SJCRH30 (cell line): ENCODE measurements at places on chromosomes 6 and 20.

DNA sequence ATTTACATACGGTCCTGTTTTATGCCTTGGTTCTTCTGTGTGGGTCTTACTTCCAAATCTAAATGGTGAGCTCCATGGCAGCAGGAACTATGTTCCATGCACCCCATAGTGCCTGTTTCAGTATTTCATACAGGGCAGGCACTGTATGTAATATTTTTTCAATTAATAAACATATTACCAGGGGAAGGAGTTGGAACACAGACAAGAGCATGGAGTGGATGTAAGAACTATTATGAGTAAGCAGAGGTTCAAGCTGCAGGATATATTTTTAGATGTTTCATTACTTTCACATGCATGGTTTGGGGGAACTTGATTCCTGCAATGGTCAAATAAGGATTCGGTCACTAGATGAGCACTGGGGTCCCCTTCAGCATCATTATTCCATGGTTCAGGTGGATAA lies 108.3 kb downstream of the KIF13A start:
- H3K4me1 ChIP-seq = peaks cover 17% of the 10 kb centered on the region
- H3K27me3 ChIP-seq = no peaks in the 10 kb centered on the region
- no peak overlapping the region for H3K27ac ChIP-seq
- DNase-seq = no peak
- no peak overlapping the region for H3K4me3 ChIP-seq
- no peaks in the 10 kb centered on the region for H3K36me3 ChIP-seq

DNA sequence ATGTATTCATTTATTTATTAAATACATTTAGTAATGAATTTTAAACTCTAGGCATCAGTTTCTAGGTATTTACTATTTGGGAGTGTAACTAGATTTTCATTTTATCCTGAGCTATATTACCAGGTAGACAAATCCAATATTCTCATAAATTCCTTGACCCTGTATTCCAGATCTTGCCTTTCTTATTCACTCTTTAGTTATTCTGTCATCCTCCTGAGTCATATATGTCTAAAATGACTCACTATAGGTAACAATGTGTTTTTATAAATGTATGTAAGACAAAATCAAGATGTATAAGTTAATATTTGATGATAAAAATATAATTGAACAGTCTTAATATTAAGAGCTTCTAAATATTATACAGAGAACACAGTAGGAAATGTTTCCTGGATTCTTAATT lies 642.1 kb upstream of the NRSN1 start:
- no peaks in the 10 kb centered on the region for H3K36me3 ChIP-seq
- no peaks in the 10 kb centered on the region for H3K27me3 ChIP-seq
- H3K4me1 ChIP-seq = no peaks in the 10 kb centered on the region
- H3K4me3 ChIP-seq = no peak overlapping the region
- no peak overlapping the region for H3K27ac ChIP-seq
- DNase-seq = no peak

DNA sequence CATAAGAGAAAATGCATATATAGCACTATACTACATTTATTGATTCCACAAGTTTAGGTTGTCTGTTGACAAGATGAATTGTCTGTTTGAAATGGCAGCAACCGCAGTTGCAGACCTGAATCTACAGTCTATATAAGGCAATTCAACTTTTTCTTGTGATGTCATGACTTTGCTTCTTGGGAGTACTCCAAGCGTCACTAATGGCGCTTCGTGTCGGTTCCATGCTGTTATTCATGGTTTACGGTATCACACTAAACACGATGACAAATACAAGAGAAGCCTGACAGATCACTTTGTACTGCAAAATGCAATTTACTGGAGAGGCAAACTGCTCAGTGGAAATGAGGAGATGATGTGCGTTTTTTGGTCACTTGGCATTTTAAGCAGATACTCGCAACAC lies 280.3 kb upstream of the TCF21 start:
- H3K27me3 ChIP-seq = no peaks in the 10 kb centered on the region
- DNase-seq = no peak
- H3K36me3 ChIP-seq = no peaks in the 10 kb centered on the region
- peaks cover 10% of the 10 kb centered on the region for H3K4me1 ChIP-seq

DNA sequence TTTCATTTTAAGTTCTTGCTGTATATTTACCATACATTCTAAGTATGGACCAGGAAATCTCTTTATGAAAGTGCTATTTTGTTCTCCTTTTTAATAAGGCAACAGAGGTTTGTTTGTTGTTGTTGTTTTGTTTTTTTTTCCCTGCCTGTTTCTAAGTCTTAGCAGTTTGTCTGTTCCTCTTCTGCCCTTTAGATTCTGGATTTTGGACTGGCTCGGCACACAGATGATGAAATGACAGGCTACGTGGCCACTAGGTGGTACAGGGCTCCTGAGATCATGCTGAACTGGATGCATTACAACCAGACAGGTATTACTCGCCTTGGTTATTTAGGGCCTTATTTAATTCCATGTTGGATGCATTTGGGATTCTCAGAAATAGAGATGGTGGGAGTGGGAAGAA lies 48.0 kb downstream of the MAPK14 start:
- no peaks in the 10 kb centered on the region for H3K4me1 ChIP-seq
- no peaks in the 10 kb centered on the region for H3K27me3 ChIP-seq
- H3K4me3 ChIP-seq = no peak overlapping the region
- DNase-seq = no peak

GRCh38 chr6:70863343-70863742 lies 93.5 kb downstream of the B3GAT2 start:
- H3K4me3 ChIP-seq = no peak overlapping the region
- H3K27me3 ChIP-seq = no peaks in the 10 kb centered on the region
- no peak overlapping the region for H3K27ac ChIP-seq
- no peaks in the 10 kb centered on the region for H3K36me3 ChIP-seq
- DNase-seq = no peak
- no peaks in the 10 kb centered on the region for H3K4me1 ChIP-seq

DNA sequence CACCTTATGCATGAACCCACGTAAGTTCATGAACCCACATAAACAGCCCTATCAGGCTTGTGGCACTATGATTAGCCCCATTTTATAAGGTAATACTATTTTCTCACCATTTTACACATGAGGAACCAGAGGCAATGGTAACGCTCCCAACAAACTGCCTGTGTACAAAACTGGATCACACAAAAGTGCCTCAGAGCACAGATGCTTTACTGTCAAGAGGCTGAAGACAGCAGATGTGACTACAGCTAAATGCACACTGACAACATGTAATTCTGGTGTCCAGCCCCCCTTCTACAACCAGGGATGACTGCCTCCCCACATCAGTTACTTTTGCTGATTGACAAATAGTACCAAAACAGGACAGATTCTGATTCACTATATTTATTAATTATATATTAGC lies 69.6 kb downstream of the GMDS start:
- H3K27ac ChIP-seq = no peak overlapping the region
- H3K4me3 ChIP-seq = no peak overlapping the region
- DNase-seq = no peak
- no peaks in the 10 kb centered on the region for H3K27me3 ChIP-seq
- no peaks in the 10 kb centered on the region for H3K36me3 ChIP-seq
- no peaks in the 10 kb centered on the region for H3K4me1 ChIP-seq

- DNase-seq = peak; percentile 69
- H3K4me1 ChIP-seq = peaks cover 21% of the 10 kb centered on the region
- no peaks in the 10 kb centered on the region for H3K36me3 ChIP-seq
Observed at GRCh38 chr6:33761922-33762629, 15.4 kb upstream of the IP6K3 start.

DNA sequence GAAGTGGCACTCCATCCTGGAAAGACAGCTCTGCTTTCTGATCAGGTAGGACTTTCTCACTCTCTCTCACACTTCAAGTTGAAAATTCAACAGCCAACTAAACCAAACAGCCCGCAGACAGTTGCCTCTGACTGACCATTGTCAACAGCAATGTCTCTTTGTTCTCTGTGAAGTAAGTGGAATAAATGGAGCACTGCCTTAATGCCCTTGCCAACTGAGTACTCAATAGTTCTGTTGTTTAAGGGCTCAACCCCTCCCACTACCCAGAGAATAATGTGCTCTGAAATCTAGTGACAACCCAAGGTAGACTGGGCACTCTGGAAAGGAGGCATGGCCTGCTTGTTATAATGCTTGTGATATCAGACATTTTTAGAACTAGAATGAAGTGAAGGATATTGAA lies 16.8 kb upstream of the BCLAF1 start:
- no peaks in the 10 kb centered on the region for H3K27me3 ChIP-seq
- H3K4me3 ChIP-seq = no peak overlapping the region
- H3K36me3 ChIP-seq = no peaks in the 10 kb centered on the region
- no peak overlapping the region for H3K27ac ChIP-seq
- no peak for DNase-seq

DNA sequence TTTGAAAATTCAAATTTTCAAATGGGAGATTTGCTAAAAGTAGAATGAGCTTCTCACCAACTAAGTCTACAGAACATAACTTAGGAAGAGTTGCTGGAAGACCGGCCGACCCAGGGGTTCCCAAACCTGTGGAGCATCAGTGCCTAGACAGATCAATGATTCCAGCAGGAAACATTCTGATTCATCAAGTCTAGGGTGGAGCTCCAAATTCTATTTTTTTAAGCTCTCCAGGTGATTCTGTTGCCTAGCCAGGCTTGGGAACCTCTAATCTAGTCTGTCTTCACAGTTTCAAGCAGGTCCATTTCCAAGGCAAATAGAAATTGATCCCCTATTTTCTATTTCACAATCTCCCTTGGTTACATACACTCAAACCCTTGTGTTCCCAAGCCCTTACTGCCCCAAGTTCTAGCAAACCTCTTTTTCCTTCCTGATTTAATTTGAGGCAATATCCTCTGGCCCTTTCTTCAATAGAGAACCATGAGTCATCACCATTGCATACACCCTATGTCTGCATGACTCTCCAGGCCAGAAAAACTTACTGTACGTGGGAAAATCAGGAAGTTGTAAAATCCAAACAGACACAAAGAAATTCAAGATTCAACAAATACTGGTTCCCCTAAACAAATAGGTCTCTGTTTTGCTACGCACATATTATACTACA lies 8.9 kb downstream of the ATXN1 start:
- H3K36me3 ChIP-seq = no peaks in the 10 kb centered on the region
- H3K4me1 ChIP-seq = peaks cover 5% of the 10 kb centered on the region
- no peak overlapping the region for H3K27ac ChIP-seq
- DNase-seq = no peak
- H3K4me3 ChIP-seq = no peak overlapping the region

- H3K4me3 ChIP-seq = no peak overlapping the region
- H3K27me3 ChIP-seq = no peaks in the 10 kb centered on the region
- H3K36me3 ChIP-seq = no peaks in the 10 kb centered on the region
- H3K27ac ChIP-seq = no peak overlapping the region
- H3K4me1 ChIP-seq = no peaks in the 10 kb centered on the region
- no peak for DNase-seq
Observed at GRCh38 chr6:133254552-133255228, 13.5 kb downstream of the EYA4 start.

DNA sequence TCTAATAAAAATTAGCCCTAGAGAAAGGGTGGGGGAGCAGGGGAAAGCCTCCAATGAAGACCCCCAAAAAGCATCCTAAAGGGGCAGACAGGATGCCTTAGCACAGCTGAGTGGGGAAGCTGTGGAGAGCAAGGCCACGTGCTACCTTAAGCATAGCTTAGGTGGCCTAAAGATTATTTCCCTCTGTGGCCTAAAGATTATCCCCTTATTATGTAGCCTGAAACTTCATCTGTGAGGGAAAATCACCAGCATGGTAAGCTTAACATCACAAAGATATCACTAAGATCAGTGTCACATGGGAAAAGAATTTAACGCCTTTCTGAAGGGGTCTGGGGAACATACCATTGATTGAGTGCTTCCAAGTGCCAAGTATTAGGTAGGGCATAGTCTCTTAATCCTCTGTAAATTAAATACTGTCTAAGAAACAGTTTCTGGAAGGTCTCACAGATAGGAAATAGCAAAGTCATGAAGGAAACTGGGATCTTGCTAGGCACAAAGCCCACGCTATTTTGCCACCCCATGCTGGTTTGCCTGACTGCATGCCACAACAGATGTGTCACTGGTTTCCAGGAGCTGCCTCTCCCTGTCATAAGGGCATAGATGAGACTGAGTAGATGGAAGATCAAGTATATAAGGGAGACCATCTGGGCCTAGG lies 170.0 kb downstream of the HACE1 start:
- no peaks in the 10 kb centered on the region for H3K27me3 ChIP-seq
- H3K27ac ChIP-seq = no peak overlapping the region
- no peaks in the 10 kb centered on the region for H3K4me1 ChIP-seq

- no peaks in the 10 kb centered on the region for H3K36me3 ChIP-seq
- no peaks in the 10 kb centered on the region for H3K27me3 ChIP-seq
- no peak overlapping the region for H3K27ac ChIP-seq
- DNase-seq = no peak
Observed at GRCh38 chr6:132888701-132889100, 74.3 kb downstream of the RPS12 start.

- DNase-seq = no peak
- peak overlapping the region; percentile 53 for H3K4me3 ChIP-seq
- H3K27me3 ChIP-seq = no peaks in the 10 kb centered on the region
- H3K27ac ChIP-seq = peak overlapping the region; percentile 80
Observed at GRCh38 chr6:84767526-84768201, 3.3 kb upstream of the TBX18 start.

- H3K4me3 ChIP-seq = no peak overlapping the region
- no peaks in the 10 kb centered on the region for H3K36me3 ChIP-seq
- H3K27ac ChIP-seq = no peak overlapping the region
- no peaks in the 10 kb centered on the region; the same call in 1 of the 2 replicates for H3K4me1 ChIP-seq
- no peaks in the 10 kb centered on the region for H3K27me3 ChIP-seq
Observed at GRCh38 chr6:27138837-27139755, 108.4 kb upstream of the PRSS16 start.

DNA sequence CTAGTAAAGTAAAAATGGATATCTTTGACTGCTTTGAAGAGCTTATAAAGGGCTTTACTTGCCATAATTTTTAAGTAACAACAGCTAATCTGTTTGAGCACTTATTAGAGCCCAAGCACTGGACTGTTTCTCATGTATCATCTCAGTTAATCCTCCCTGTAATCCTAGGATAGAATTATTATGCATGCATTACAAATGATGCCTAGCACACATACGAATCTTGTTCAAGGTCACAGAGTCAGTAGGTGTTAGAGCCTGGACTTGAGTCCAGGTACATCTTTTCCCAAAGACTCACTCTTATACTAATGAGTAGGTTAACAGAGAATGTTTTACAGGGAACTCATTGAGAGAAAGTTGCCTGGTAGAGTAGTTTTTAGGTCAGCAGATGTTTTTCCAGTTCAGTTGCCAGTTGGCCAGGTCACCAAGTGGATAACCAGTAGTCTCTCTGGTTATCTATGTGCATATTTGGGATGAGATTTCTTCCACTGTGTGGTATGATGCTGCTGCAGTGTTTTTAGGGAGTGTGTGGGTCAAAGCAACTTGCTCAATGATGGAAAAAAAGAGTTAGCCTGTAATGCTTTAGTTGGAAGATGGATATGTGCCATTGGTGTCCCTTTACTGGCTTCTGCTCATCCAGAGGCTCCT lies 32.3 kb upstream of the LAMA4 start:
- H3K4me3 ChIP-seq = no peak overlapping the region
- H3K36me3 ChIP-seq = no peaks in the 10 kb centered on the region
- no peak for DNase-seq
- H3K27me3 ChIP-seq = no peaks in the 10 kb centered on the region
- peak overlapping the region; percentile 84; the same call in 1 of the 2 replicates for H3K27ac ChIP-seq
